Spleen (tissue), 13 donors: ENCODE measurements at places on chromosomes 7 and 10.

DNA sequence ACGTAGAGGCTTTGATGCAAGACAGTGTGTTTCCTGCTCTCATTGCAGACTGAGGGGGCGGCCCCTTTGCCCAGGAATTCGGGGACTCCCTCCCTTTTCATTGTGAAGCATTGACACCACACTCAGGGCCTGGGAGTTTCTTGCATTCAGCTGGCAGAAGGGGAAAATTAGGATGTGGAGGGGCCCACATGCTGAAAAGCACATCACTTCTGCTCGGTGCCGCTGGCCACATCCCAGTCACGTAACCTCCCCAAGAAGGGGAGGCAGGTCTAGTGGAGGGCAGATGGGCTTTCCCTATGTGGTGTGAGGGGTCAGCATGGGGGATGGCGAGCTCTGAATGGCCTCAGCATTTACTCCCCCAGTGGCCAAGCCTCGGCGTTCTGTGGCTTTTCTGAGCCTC, 47.9 kb downstream of the ADCY1 start:
- no peak for DNase-seq

DNA sequence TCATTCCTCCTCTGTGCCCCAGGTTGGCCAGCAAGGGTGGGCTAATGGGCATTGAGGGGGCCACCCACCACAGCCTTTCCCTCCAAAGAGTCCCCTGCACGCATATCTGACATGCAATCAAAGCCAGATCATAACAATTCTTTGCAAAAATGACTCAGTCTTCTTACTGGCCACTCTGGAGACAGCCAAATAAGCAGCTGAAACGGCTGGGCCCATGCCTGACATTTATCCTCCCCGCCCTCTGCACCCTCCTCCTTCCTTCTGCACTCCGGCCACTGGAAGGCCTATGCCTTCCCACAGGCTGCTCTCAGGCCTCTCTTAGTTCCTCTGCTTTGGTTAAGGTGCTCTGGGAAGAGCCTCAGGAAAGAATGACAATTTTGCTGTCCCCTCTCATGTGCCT, 29.2 kb upstream of the NPFFR1 start:
- DNase-seq = peak; percentile 47

- no peak for DNase-seq
These were observed 597.9 kb upstream of the DPP6 start for GRCh38 chr7:153454306-153454705.

- no peak for DNase-seq
These were observed 74.8 kb downstream of the ZEB1 start for GRCh38 chr10:31393844-31394243.

DNA sequence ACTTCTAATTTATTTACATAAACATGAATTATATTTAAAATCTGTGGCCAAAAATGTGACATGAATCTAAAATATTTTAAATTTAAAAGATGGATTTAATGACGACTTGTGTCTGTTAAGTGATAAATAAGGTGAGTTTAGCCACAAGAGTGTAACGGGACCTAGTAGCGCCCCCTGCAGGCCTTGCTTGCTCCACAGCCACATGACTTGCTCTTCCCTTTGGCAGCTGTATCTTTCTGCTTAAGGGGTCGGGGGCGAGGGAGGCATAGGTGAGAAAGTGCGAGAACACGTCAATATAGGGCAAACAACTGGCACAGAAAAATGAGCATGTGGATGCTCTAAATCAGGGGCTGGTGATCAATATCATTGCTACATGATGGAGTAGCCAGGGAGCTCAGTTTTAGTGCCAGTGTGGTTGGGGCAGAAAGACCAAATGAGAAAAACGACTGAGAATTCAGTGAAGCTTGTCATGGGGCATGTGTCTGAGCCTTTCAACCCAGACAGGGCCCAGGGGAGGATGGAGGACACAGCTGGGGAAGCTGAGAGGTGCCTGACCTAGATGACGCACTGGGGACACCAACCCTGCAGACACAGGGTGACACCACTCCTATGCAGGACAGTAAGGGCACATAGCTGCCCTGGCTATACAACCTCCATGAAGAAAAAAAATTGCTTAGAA, 49.8 kb downstream of the PAXIP1 start:
- DNase-seq = peak; percentile 86

- no peak for DNase-seq
These were observed 89.0 kb downstream of the RSU1 start for GRCh38 chr10:16728266-16728665.

GRCh38 chr7:88460650-88461049, 154.0 kb upstream of the STEAP4 start:
- DNase-seq = no peak

GRCh38 chr10:124576526-124577420, 115.2 kb downstream of the LHPP start:
- DNase-seq = peak; percentile 47

GRCh38 chr10:110446954-110447608, 50.6 kb upstream of the DUSP5 start:
- DNase-seq = peak; percentile 63

GRCh38 chr10:71338728-71339495, 19.9 kb downstream of the SLC29A3 start:
- no peak for DNase-seq

DNA sequence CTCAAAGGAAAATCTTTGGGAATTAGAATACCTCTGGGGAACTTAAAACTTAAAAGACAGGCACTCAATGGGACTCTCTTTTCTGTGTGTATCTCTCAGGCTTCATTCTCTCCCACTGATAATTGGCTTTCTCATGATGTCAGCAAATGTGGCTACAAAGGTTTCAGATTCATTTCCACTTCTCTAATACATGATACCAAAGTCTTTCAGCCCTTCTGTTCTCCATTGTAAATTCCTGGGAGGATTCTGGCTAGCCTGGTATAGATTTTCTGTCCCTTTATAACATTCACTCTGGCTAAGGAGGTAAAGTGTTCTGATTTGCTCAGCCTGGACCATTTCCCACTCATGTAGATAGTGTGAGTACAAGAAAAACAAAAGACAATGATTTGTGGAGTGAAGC, 606.2 kb downstream of the PCDH15 start:
- no peak for DNase-seq

GRCh38 chr7:31918706-31919393, 151.4 kb downstream of the PDE1C start:
- no peak for DNase-seq

GRCh38 chr10:68471063-68471585, 649 bp downstream of the DNA2 start:
- DNase-seq = no peak

DNA sequence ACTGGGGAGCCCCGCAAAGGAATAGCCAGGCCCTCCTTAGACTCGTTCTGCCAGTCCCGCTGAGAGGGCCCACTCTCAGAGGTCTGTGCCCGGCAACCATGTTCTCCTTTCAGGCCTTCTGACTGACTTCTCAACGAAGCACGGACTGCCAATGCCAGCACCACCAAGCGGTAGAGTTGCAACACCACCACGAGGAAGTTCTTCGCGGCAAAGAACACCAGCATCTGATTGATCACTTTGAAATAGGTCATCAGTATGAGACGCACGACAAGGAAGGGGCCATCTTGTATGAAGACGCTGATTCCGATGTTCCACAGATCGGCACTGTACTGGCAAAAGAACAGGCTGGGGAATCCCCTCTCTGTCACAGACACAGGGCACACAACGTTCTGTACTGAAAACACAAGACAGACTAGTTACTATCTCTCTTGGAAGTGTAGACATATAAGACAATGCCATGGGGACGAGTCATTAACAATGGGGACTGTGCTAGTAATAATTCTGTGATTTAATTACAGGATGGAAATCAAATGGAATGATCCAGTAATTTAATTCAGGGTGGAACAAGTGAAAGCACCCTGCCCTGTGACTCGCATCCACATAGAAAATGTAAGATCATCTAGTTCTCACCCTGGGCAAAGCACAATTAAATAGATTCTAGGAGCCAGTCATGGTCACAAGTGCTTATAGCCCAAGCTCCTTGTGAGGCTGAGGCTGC, 42.7 kb downstream of the TMEM26 start:
- DNase-seq = peak; percentile 32

GRCh38 chr10:102001435-102002068, 54.4 kb downstream of the ARMH3 start:
- no peak for DNase-seq

DNA sequence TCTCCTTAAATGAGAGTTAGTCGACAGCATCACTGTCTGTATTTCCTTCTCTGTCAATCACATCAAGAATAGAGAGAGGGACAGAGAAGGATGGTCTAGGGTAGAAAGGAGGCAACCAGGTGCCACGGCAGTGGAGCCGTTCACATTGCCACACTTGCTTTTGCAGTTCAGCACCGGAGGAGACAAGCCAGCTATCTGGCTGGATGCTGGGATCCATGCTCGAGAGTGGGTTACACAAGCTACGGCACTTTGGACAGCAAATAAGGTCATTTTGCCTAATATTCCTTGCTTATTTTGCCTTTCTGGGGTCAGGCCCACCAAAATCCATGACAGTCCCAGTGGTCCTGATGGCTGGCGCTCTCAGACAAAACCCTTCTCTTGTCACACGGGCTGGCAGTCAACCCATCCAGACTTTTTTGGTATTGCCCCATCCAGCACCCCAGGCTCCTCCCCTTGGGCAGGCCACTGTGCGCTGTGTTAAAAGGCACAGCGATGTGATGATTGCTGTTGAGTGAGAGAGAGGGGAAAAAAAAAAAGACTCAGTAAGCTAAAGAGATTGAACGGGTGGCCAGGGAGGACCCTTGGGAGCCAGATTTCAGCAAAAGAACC, 8.4 kb downstream of the CPA2 start:
- DNase-seq = no peak

DNA sequence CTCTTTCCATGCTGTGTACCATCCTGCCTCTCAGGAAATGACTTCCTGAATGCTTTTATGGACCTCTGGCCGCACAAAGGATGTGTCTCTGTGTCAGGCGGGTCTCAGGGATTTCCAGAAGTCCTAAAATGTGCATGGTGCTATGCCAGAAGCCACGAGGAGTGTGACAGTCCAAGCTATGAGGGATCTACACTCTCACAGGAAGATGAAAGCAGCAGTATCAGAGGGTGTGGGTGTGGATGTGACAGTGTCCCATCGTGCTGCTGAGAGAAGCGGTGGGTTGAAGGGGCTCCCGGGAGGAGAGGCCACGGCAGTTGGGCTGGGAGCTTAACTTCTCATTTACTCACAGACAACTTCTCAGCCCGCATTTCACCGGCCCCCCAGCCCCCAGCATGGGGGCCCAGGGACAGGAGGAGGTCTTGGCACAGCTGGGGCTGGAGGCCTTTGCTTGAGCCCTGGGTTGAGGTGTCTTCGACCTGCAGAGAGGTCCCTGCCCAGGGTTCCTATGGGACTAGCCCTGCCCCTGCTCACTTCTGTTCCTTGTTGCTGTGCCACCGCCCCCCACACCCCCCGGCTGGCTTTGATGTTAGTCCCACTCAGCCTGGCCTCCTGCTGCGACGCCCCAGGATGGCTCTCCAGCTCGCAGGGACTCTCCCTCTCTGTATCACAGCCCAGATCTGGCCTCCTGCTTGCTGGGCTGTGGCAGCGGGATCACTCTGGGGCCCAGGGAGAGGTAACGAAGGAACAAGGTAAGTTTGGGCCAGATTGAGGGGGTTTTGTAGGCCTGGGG, 30.8 kb upstream of the EMX2 start:
- DNase-seq = no peak

DNA sequence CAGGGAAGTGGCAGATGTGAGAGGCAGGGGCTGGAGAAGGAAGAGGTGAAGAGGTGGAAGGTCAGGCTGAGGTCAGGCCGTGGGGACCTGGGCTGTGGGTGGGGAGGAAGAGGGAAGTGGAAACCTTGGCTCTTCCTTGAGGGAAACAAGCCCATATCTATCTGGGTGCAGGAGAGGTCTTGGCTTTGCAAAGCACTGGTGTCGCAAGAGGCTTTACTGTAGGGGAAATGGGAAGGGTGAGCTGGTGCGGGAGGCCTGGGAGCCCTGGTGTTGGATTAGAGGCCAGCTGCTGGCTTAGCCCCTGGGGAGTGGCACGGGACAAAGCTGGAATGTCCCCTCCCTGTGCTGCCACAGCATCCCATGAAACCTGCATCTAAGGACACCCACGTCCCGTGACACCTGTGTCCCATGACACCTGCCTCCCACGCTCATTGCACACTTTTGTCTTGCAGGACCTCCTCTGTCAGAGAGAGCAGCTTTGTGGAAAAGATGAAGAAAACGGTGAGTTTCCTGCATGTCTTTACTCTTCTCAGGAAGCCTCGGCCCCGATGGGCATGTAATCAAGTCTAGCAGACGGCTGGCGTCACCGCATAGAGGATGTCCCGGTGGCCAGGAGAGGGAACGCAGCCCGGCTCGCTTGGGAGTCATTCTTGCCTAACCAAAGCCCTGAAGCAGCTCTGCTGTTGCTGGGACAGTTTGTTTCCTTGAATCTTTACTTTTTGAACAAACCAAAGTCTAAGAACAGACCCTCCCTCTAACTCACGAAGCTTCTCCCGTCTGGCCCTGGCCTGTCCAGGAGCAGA, 22.2 kb downstream of the TMEM120A start:
- peak; percentile 81 for DNase-seq

GRCh38 chr7:17437586-17437985, 139.1 kb downstream of the AHR start:
- no peak for DNase-seq

GRCh38 chr7:22651534-22652243, 75.3 kb upstream of the IL6 start:
- no peak for DNase-seq

GRCh38 chr10:13271552-13272163, 28.2 kb downstream of the PHYH start:
- DNase-seq = peak; percentile 79

- no peak for DNase-seq
These were observed 16.1 kb upstream of the HIBADH start for GRCh38 chr7:27678617-27679260.

- no peak for DNase-seq
These were observed 439.6 kb downstream of the GRID1 start for GRCh38 chr10:85926986-85927385.

DNA sequence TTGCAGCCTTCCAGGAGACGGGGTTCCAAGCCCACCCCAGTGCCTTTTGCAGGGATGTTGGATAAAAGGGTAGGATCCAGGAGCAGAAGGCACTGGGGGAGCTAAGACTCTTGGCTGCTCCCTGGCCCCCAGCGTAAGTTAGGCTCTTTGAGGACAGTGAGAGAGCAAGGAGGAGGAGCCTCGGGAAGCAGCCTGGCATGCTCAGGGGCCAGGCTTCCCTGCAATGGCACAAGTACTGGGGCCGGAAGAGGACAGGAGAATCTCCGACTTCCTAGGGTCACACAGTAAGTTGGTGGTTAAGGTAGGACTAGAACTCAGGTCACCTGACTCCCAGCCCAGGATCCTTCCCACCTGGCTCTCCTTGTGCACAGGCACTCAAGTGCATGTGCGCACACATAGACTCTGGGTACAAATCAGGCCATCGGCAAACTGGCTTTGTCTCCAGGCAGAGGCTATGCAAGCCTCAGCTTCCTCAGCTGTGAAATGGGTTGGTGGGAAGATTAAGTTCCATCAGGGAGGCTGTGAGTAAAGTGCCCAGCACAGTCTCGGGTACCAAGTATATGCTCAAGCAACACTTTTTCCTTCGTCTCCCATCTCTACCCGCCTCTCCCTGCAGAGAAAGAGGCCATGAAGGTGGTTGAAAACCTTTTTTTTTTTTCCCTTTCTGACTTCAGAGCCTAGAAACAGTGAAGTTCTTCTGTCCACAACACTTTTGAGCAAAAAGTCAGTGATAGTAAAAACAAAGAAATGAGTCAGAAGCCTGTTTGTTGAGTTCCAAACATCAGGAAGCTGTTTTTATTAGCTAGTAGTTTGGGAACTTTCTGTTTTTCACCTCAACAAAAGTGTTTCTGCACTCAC, 79.1 kb downstream of the NEURL1 start:
- no peak for DNase-seq

GRCh38 chr10:126910798-126911197, 5.6 kb downstream of the DOCK1 start:
- DNase-seq = no peak
